Heart right ventricle (tissue), 16 donors: ENCODE measurements at places on chromosomes 3 and 15. TPM values are rescaled to one million over a fixed set of nuclear protein-coding genes. Genes with fewer than 3 reads are reported as not detected.

The FRMD5 gene
- total RNA-seq, result 54.3 TPM

The PLSCR4 gene
- total RNA-seq, result 10.8 TPM

The TERC gene
- total RNA-seq, result not detected

The EEFSEC gene
- total RNA-seq, result 25.7 TPM

The COL6A5 gene
- total RNA-seq, result not detected

The ATP8B4 gene
- 1.1 TPM for total RNA-seq

The LDHAL6B gene
- not detected for total RNA-seq

The C3orf20 gene
- total RNA-seq, result 0.10 TPM

The GOLGB1 gene
- total RNA-seq, result 41.3 TPM

The ANKDD1A gene
- 1.4 TPM for total RNA-seq

The ABI3BP gene
- total RNA-seq, result 32.9 TPM

The LRRIQ4 gene
- total RNA-seq, result not detected

The MAP3K13 gene
- total RNA-seq, result 11.0 TPM

The PSTPIP1 gene
- 10.4 TPM for total RNA-seq

The EOMES gene
- 0.17 TPM for total RNA-seq
